ENCODE measurements at places on chromosomes 5 and 9.

- DNase-seq, result no peak
Observed at GRCh38 chr5:160960592-160960991, 108.6 kb upstream of the ATP10B start.

DNA sequence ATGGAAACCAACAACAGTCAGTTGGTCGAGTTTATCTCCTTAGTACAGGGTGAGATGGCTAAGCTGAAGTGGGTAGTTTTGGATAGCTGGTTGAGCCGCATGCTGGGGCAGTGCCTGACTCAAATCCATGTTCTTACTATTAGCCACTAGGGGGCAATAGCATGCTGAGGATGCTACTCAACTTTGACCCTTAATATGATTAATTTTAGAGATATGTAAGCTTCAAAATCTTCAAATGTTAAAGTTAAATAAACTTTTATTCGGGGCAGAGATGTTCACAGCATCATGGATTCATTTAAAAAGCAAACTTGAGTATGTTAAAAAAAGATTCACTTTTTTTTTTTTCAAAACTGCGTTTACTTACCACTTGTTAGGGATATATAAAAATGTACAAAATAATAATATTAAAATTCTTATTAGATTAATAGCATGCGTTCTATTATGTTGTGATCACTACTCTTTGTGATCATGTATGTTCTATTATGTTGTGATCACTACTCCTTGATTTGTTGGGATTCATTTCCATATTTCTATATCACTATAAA lies 57.0 kb downstream of the C9orf153 start:
- peak; percentile 40 for DNase-seq

- DNase-seq, result peak; percentile 34
Observed at GRCh38 chr5:83306572-83307241, 164.8 kb upstream of the VCAN start.

- no peak for DNase-seq
Observed at GRCh38 chr9:126633881-126634558, 20.3 kb downstream of the LMX1B start.

DNA sequence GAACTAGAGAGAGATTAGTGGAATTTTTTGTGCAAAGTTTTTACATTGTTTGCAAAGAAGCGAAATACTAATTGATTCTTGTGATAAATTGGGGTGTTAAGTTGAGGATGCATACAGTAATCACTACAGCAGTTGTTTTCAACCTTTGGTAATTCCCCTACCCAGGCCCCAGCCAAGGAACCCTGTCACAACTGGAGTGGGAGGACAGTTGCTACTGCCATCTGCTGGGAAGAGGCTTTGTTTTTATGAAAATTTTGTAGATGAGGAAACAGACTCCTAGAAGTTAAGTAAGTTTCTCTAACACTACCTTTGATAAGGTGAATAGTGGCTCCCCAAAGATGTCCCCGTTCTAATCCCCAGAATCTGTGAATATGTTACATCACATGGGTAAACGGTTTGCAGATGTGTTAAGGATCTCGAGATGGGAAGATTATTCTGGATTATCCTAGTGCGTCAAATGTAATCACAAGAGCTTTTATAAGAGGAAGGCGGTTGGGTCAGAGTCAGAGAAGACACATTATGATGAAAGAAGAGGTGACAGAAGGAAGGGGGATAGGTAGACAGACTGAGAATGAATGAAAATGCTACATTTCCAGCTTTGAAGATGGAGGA lies 34.0 kb upstream of the PPP1R2B start:
- DNase-seq, result peak; percentile 55

DNA sequence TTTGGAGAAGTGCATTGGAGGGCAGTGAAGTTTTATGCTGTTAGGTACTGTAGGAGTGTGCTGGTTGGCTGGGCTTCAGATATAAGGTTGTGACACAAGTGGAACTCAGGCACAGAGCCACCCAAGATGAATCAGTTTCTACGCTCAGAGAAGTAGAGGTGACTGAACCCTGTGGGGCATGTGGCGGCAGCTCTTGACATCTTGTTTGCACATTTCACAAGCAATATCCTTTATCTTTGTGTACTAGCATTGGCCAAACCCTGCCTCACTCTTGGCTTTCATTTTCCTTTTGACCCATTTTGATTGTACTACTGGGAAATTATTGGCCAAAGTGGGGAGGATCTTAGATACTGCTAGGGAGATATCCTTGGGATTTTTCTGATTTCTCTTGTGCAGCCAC lies 110.0 kb downstream of the PSAT1 start:
- no peak for DNase-seq

- DNase-seq, result no peak
Observed at GRCh38 chr5:125113328-125113727, 366.9 kb upstream of the ZNF608 start.

GRCh38 chr5:107542831-107543231 lies 127.9 kb downstream of the EFNA5 start:
- DNase-seq, result no peak

GRCh38 chr5:148898413-148899075 lies 72.1 kb downstream of the ADRB2 start:
- no peak for DNase-seq

DNA sequence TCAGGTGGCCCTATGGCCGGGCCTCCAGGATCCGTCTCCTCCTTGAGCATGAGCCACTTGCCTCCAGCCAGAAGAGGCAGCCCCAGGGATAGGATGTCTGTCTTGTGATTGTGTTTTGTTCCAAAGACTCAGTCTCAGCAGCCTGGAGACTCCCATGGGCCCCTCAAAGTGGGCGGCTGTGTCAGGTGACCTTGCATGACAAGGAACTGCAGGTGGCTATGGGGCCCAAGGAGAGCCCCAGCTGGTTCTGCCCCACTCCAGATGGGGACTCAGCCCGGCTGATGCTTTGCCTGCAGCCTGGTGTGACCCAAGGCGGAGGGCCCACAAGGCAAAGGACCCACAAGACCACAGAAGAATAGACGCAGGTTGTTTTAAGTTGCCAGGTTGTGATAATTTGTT lies 284.3 kb upstream of the IRX4 start:
- no peak for DNase-seq

- no peak for DNase-seq
Observed at GRCh38 chr5:17999858-18000257, 365.6 kb downstream of the TAF11L14 start.

DNA sequence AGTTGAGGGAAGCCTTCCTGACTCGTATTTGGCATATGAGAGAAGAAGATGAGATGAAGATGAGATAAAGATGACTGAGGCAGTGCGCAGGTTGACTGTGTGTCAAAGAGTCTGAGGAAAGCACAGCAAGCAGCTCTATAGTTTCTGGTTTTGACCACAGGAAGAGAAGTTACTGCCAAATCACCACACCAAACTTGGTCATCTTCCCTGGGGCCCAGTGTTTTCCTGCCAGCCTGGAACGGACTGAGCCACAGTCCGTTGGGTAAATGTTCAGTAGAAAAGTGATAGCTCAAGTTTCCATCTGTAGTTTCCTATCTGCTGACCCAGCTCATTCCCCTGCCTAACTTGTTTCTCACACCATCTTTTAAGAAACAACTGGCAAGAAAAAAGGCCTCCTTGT lies 80.7 kb upstream of the ADAMTS19 start:
- DNase-seq, result no peak

GRCh38 chr5:110757118-110757729 lies 18.4 kb downstream of the SLC25A46 start:
- DNase-seq, result peak; percentile 47

DNA sequence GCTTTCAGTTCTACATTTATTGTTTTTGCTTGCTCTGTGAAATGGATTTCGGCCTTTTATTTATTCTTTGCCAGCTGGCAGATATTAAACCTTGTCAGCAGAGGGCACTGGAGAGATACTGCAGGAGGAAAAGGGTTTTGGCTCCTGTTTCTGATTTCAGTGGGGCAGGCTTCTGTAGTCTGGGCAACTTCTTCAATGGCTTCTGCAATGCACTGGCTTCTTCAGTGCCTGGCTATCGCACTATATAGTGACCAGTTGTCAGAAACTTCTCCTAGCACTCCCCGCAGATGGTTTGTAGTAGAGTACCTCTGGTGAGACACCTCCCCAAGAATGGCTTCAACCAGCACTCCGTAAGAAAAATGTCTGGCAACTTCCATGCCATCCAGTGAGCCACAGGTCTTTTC lies 3.2 kb upstream of the NFX1 start:
- peak; percentile 76 for DNase-seq

GRCh38 chr9:135330307-135330631 lies 149.3 kb upstream of the PPP1R26 start:
- DNase-seq, result no peak

DNA sequence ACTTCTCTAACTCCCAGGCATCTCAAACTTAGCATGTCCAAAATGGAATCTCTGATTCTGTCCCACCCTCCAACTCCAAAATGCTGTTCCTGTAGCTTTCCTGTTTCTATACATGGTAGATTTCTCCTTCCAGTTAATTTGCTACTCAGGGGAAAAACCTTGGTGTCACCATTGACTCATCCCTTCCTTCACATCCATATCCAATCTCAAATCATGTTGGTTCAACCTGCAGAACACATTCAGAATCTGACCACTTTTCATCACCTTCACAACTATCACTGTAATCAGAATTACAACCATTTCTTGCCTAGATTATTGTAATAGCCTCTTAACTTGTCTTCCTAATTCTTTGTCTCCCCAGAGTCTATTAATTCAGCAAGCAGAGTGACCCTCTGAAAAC lies 10.8 kb downstream of the RIOK2 start:
- DNase-seq, result no peak

DNA sequence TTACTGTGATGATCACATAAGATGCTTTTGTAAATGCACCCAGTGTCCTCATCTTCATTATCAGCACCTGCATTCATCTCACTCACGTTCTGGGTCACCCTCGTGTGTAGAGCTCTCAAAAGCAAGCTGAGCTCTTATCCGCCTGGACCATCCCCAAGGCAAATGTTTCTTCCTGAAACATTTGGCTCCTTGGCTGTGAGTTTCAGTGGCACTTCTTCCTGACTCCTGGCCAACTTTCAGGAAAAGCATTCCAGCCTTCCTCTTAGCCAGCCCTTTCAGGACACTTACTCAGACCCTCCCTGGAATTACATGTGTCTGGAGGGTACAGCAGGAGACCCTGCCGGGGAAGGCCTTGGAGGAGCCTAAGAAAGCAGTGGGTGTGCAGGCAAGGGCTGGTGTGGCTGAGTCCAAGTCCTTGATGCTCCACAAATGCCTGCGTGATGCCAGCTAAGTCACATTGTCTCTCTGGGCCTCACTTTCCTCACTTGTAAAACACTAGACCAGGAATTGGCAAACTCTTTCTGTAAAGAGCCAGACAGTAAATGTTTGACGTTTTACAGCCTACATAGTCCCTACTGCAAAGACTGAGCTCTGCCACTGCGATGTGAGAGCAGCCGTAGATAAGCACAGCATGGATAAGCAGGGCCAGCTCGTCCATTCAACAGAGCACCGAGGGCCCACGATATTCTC lies 72.1 kb downstream of the PDE6A start:
- no peak for DNase-seq

- no peak for DNase-seq
Observed at GRCh38 chr5:176765687-176766086, 44.7 kb upstream of the UNC5A start.

GRCh38 chr5:94197970-94198369 lies 420.4 kb downstream of the KIAA0825 start:
- no peak for DNase-seq

GRCh38 chr9:16485575-16486321 lies 384.7 kb downstream of the BNC2 start:
- no peak for DNase-seq

DNA sequence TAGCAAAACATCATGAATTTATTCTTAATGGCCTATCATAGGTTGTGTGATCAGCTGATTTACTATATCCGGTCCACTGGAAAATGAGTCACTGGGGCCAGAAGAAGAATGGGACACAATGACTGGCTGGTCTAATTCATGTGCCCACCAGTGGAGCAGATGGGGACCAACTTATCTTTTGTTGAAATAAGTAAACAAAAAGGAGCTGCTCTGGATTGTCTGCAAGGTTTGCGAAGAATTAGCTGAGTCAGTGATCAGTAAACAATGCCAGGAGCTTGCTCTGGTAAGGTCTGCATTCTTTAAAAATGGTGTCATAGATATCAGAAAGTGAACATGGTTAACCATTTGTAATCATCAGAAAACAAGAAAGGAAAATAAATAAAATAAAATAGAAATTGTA lies 128.0 kb downstream of the RASEF start:
- DNase-seq, result no peak

DNA sequence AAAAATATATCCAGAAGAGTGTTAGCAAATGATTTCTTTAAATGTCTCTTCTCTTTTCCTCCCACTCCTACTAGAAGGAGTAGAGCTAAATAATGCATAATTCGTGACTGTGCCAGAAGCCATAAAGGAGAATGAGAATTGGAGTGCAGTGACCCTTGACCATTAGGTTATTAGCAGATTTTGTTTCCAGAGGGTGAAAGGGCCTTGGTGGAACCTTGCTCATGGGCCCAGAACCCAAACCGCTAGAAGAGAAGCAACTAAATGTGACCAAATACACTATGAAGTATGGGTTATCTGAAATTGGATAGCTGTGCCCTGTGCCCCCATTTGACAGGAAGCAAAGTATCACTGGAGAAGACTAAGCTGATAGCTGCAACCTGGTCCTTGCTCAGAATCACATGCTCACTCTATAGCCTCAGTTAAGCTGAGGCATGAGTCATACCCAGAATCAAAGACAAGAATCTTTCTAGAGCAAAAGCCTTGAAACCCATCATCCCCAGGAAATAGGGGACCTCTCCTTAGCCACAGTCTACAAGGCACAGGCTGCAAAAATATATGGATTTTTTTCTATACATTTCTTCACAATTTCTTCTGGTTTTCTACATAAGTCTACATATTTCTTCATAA lies 36.3 kb downstream of the CAPSL start:
- peak; percentile 65 for DNase-seq

DNA sequence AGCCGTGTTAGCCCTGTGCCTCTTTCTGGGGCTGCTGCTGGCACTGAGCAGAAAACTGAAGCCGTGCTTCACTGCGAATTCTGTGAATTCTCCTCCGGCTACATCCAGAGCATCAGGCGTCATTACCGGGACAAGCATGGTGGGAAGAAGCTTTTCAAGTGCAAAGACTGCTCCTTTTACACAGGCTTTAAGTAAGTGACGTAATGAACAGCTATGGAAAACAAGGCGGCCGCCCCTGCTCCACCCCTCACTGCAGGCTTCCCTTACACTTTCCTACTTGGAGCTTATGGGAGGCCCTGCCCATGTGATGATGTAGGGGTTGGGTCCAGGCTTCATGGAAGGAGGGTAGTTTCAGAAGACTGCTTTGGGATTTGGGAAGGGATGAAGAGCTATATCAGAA lies 109.1 kb downstream of the ZNF462 start:
- no peak for DNase-seq

DNA sequence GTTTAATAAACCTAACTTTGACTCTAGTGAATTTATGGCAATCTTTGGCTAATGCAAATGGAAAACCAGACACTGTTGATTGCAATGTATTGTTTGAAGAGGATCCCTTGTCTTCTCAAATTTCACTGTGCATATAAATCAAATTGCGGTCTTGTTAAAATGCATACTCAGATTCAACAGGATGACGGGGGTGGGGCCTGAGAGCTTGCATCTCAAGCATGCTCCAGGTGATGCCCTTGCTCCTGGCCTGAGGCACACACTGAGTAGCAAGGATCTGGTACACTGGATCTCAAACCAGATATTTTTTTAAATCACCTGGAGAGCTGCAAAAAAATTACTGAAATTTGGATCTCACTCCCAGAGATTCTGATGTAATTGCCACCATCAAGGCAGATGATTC lies 463.7 kb downstream of the DNAH5 start:
- DNase-seq, result no peak

- DNase-seq, result no peak
Observed at GRCh38 chr5:66795682-66796081, 199.5 kb downstream of the MAST4 start.

GRCh38 chr5:74850789-74851425 lies 15.3 kb downstream of the FAM169A start:
- no peak for DNase-seq
